Head of caudate nucleus (tissue), 42 donors: ENCODE measurements at places on chromosomes 12 and 14.

DNA sequence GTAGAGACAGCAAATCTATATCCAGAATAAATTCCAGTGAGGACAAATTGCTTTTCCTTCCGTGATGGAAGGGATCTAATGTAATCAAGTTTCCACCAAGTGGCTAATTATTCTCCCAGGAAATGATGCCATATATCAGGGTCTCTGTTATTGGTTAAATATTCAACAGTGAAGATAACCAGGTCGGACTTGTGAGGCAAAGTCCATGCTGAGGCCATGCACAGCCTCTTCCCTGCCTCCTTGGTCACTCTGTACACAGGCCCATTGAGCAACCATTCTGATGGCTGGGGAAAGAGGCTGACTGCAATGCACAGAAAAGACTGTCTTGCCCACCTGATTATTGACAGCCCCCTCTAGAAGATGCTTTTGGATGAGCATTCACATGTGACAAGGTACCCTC, 90.1 kb downstream of the TNFAIP2 start:
- DNase-seq: no peak

DNA sequence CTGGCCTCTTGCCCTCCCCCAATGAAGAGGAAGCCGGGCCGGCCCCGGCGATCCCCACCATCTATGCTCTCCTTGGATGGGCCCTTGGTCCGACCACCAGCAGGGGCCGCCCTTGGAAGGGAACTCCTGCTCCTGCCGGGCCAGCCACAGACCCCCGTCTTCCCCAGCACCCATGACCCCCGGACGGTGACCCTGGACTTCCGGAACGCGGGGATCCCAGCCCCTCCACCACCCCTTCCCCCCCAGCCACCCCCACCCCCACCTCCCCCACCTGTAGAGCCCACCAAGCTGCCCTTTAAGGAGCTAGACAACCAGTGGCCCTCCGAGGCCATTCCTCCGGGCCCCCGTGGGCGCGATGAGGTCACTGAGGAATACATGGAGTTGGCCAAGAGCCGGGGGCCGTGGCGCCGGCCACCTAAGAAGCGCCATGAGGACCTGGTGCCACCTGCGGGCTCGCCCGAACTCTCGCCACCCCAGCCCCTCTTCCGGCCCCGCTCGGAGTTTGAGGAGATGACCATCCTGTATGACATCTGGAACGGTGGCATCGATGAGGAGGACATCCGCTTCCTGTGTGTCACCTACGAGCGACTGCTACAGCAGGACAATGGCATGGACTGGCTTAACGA, 19.4 kb downstream of the SETD1B start:
- DNase-seq: no peak

GRCh38 chr14:103581206-103581605, 18.4 kb downstream of the COA8 start:
- no peak for DNase-seq

- no peak for DNase-seq
These were observed 7.1 kb upstream of the LGMN start for GRCh38 chr14:92755495-92755894.

GRCh38 chr14:79652513-79653307, 558.6 kb downstream of the DIO2 start:
- no peak for DNase-seq

- DNase-seq: no peak
These were observed 495.4 kb downstream of the TMEM117 start for GRCh38 chr12:44331269-44331668.
